NCI-H2171 (cell line): ENCODE measurements at places on chromosomes 12 and 14.

DNA sequence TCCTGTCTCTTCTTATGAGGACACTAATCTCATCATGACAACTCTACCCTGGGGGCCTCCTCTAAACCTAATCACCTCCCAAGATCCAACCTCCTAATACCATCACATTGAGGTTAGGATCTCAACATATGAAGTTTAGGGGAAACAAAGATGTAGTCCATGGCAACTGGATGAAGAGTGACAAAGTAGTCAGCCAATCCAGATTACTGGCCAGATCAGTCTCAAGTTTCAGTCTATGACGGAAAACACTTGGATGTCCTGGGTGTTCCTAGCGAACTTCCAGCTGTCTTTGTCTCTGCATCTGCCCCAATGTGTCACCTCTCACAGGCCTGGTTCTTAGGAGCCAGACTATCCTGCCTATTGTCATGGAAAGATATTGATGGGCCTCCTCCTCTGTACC is 630.8 kb downstream of the AACS start:
- DNase-seq = no peak

GRCh38 chr12:51871126-51871525 is 16.8 kb upstream of the ANKRD33 start:
- no peak for DNase-seq

- no peak for DNase-seq
Measured at GRCh38 chr14:65972891-65973290, 513.3 kb upstream of the CCDC196 start.

DNA sequence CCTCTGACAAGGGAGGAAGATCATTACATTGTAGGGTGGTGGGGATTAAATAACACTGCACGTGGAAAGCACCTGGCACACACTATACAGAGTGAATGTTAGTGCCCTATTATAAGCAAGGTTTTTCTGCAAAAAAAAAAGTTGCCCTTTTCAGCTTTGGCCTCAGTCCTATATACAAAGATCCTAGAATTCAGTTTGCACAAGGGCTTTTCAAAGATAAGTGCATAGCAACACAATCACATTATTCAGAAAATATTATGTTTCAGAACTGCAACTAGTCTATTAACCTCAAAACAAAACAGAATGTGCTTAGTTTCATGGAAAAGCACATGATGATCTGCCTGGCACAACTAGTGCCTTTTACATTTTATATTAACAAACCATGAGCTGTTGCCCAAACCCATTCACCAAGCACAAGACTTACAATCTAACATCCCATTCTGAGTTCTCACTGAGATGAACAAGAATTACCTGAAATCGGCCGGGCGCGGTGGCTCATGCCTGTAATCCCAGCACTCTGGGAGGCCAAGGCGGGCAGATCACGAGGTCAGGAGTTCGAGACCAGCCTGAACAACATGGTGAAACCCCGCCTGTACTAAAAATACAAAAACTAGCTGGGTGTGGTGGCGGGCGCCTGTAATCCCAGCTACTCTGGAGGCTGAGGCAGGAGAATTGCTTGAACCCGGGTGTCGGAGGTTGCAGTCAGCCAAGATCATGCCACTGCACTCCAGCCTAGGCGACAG is 1.8 kb downstream of the TM7SF3 start:
- DNase-seq = peak; percentile 56

GRCh38 chr12:67320614-67321295 is 51.6 kb downstream of the CAND1 start:
- no peak for DNase-seq

DNA sequence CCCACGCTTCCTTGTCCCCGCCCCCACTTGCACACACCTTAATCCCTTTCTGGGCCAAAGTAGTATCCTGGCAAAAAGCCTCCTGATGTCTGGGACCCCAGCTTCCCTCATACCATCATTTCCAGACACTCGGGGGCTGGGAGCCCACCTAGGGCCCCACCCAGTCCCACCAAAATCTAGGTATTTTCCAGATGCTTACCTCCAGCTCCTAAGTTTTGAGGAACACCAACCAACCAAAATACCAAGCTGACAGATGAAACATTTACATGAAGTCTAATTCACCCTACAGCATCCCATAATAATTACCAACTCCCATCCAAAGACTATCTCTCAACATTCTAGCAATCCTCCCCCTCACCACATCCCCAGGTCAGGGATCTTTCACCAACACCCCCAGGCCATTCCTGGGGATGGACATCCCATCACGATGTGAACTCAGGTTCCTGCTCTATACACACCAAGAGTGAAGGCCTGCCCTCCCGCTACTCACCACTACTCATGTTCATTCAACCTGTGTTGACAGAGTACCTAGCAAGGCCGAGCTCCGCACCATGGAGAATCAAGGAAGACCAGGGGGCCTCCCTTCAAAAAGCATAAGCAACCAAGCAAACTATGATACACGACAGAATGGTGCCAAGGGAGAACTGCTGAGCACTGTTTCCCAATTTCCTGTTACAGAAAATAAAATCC is 1.6 kb upstream of the CHD4 start:
- DNase-seq = no peak

- no peak for DNase-seq
Measured at GRCh38 chr14:54481695-54482094, 7.1 kb downstream of the GMFB start.

GRCh38 chr14:79333198-79333546 is 878.1 kb downstream of the DIO2 start:
- no peak for DNase-seq

- no peak for DNase-seq
Measured at GRCh38 chr14:70845601-70846000, 36.3 kb upstream of the MAP3K9 start.
